Aortic smooth muscle cell (primary cell): ENCODE measurements at places on chromosomes 6 and 20. TPM values are rescaled to one million over a fixed set of nuclear protein-coding genes. Genes with fewer than 3 reads are reported as not detected.

Gene PRL
- not detected in 2 replicates for total RNA-seq

Gene LTA
- not detected in 2 replicates for total RNA-seq

Gene RSPH4A
- total RNA-seq = 0.13 and 0.19 TPM in 2 replicates

Gene CYP24A1
- total RNA-seq = not detected in 2 replicates

Gene SOBP
- 3.8 and 5.8 TPM in 2 replicates for total RNA-seq

Gene ZNF165
- 0.26 and 0.44 TPM in 2 replicates for total RNA-seq

Gene RBM24
- total RNA-seq = 1.3 and 1.5 TPM in 2 replicates
